ENCODE measurements at places on chromosomes 4 and X. TPM values are rescaled to one million over a fixed set of nuclear protein-coding genes. Genes with fewer than 3 reads are reported as not detected.

The DDX53 gene
- not detected for total RNA-seq

DNA sequence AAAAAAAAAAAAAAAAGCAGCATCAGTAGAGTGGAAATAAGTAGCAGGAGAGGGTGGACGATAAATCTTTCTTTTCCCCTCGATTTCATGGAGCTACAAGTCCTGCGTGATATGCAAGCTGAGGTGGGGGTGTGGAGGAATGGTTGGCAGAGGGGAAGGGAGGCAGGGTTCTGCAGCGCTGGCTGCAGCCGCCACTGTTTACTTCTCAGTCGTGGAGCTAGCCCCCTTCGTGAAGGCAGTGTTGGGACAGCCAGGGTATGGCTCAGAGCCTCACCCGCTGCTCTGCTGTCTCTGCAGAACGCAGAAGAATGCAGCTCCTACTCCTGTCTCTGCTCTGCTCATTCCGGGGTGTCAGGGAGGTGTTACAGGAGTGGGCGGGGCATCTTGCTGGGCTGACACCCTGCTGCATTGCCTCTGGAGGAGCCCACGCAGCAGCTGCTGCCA lies 140.6 kb downstream of the GPM6A start:
- no peak for DNase-seq

- DNase-seq: no peak
Measured at GRCh38 chrX:68506649-68507048, 7.8 kb downstream of the YIPF6 start.

GRCh38 chr4:156961196-156962057 lies 10.2 kb downstream of the PDGFC start:
- no peak for DNase-seq

- peak; percentile 0 for DNase-seq
Measured at GRCh38 chrX:94551831-94552230, 877.8 kb downstream of the FAM133A start.

The MAMLD1 gene
- total RNA-seq: 5.2 TPM

DNA sequence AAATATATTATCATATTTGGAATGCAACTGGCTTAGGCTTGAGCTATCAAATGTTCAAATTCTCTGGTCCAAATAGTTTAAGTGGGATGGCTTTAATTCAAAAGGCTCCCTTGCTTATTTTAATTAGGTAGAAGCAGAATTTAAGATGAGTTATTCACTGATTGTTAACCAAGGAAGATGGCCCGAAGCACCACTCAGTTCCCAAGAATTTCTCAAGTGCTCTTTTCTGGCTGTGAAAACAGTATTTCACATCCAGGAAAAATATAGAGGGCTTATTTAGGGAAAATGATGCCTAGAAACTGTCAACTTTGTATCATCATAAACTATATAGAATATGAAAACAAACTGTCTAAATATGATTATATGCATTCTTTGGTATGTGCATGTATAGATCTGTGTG lies 246.5 kb upstream of the SFRP2 start:
- no peak for DNase-seq

The NPY5R gene
- total RNA-seq: not detected

GRCh38 chrX:50067435-50068284 lies 133.1 kb downstream of the AKAP4 start:
- no peak for DNase-seq

DNA sequence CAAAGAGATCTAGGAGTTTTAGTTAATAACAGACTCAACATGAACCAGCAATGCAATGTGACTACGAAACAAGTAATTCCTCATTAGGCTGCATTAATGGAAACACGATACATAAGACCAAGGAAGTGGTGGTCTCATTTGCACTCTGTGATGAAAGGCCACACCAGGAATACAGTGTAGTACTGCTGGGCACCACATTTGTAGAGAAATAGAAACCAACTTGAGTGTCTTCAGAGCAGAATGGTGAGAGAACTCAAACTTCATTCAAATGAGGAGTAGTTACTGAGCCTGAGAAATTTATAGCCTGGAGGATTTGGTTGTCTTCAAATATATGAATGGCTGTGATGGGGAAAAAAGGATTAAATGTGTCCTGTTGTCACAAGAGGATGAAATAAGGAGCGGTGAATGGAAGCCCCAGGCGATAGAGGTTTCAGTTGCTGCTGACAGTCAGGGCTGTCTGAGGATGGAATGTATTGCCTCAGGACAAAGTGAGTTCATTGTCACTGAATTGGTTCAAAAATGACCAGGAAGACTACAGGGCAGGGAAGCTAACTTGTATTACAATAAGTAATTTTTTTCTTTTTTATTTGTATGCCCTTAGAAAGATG lies 50.9 kb downstream of the NFKB1 start:
- peak; percentile 74 for DNase-seq

The MPP1 gene
- total RNA-seq: 13.8 TPM

- DNase-seq: no peak
Measured at GRCh38 chrX:119706616-119707015, 13.6 kb upstream of the SEPTIN6 start.

- DNase-seq: no peak
Measured at GRCh38 chr4:62162606-62163005, 962.5 kb downstream of the ADGRL3 start.

DNA sequence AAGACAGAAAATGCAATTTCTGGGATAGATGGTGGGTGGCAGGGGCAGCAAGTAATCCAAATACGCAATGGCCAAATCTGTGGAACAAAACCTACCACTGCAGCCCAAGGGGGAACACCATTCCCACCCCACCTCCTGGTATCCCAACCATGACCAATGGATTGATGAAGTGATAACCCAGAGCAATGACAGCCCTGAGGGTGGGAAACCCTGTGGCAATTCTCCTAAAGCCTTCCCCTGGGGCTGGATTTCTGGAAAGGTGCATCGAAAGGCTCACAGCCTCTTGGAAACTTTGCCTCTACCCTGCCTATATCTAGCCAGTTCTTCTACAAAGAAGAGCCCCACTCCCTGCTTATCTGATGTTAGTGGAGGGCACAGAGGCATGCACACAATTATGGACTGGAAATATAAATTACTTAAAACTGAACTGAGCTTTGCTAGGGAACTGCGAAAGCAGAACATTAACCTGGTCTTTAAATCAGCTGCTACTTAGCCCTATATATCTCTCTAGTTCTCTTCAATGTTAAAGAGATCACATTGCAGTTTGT lies 59.9 kb upstream of the TXK start:
- DNase-seq: no peak

GRCh38 chr4:53781629-53782457 lies 190.6 kb upstream of the LNX1 start:
- DNase-seq: no peak

The RS1 gene
- total RNA-seq: not detected

DNA sequence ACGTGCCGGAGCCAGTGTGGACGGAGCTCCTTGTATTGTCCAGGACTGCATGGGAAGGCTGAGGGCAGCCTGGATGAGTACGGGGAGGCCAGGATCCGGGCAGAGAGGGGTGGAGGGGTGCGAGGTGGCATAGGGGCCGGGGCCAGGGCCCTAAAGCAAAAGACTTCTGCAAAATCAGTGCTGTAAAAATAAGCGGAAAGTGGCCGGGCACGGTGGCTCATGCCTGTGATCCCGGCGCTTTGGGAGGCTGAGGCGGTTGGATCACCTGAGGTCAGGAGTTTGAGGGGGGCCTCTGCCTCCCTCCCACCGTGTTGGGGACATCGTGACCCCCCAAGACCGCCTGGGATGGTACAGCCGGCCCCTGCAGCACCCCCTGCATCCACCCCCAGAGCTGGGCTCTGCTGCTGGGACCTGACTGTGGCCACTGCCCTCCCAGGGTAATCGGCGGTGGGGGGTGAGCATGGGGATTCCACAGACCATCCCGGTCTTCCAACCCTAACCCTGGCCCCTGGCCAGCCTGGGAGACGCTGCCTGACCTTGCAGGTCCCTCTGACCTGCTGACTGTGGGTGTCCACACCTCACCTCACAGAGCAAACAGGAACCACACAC lies 23.4 kb upstream of the PLCXD1 start:
- DNase-seq: no peak

- no peak for DNase-seq
Measured at GRCh38 chr4:113826421-113826820, 64.9 kb upstream of the CAMK2D start.

DNA sequence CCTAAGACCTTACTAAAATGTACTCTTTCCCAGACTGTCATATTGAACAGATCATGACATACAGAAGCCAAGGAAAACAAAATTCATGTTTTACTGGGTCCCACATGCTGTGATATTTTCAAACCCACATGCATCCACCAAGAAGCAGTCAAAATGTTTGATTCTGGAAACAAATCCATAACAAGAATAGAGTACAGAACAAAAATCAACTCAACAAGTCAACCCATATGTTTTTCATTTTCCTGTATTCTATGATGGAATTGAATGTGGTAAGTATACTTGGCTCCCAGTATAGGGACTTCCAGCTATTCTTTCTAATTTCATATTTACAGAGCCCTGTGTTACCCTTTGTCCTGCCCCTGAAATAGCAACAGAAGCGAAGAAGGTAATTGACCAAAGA lies 106.8 kb downstream of the COL25A1 start:
- no peak for DNase-seq

The PTTG2 gene
- total RNA-seq: not detected

The GLRA2 gene
- total RNA-seq: not detected

The CSN3 gene
- total RNA-seq: not detected

GRCh38 chrX:48894891-48895290 lies 2.7 kb downstream of the TIMM17B start:
- no peak for DNase-seq

DNA sequence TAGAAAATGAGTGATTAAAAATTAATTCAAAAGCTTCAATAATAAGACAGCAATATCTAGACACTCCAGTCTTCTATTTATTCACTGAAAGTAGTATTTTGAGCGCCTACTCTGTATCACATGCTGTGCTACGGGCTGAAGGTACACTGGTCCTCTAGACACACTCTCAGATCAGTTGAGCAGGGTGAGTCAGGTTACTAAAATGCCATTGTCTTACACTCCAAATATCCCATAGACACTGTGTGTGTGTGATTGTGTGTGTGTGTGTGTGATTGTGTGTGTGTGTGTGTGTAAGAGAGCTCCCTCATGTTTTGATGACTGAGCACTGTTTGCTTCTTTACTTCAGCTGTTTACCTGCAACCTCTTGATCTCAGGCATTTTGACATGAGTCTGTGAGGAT lies 342.8 kb upstream of the BOD1L1 start:
- DNase-seq: peak; percentile 14

- no peak for DNase-seq
Measured at GRCh38 chr4:127930175-127930574, 34.8 kb downstream of the MFSD8 start.

The GPR50 gene
- not detected for total RNA-seq

DNA sequence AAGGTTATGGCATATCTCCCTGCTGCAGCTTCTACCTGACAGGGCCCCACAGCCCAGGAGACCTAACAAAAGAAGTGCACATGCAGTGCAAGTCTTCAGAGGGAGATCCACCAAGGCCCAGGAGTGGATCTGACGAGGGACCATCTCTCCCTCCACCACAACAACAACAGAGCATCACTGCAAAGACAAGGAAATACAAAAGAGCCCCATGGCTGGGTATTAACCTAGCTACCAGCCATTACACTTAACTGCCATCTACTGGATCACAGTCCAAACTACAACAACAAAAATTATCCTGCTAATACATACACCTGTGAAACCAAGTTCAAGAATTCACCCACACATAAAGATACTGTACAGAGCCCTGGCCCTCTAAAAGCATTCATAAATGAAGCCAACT lies 280.2 kb upstream of the SLC7A11 start:
- no peak for DNase-seq

- DNase-seq: peak; percentile 96
Measured at GRCh38 chr4:155889031-155889793, 14.3 kb upstream of the TDO2 start.

DNA sequence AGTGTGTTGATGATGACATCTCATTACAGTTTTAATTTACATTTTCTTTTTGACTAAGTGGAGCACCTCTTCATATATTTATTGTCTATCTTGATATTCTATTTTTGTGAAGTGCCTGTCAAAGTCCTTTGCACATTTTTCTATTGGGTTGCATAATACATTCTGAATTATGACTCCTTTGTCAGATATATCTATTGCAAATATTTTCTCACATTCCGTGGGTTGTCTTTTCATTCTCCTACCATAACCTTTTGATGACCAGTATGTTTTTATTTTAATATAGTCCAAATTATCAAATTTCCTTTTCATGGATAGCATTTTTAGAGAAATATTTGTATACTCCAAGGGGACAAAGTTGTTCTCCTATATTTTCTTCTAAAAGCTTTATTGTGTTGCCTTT lies 126.4 kb downstream of the PJA1 start:
- DNase-seq: no peak

- DNase-seq: peak; percentile 75
Measured at GRCh38 chrX:151985955-151986354, 11.5 kb upstream of the GABRE start.

- no peak for DNase-seq
Measured at GRCh38 chr4:12929784-12930183, 554.4 kb downstream of the RAB28 start.

GRCh38 chrX:20267607-20267930 lies 860 bp upstream of the RPS6KA3 start:
- DNase-seq: no peak

DNA sequence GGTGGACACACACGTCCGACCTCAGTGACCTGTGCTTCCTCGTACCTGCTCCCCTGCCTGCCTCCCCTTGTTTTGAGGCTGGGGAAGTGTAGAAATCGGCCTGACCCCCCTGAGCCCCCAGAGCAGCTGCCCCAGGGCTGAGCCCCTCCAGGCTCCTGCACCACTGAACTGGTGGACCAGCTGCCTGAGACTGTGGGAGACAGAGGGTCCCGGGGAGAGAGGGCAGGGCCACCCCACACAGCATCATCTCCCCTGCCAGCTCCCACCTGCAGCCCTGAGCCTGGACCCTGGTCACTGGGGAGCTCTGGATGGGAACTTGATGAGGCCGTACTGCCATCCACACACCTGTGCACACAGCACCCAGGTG lies 15.0 kb upstream of the NAT8L start:
- no peak for DNase-seq

The RCHY1 gene
- total RNA-seq: 20.5 TPM

GRCh38 chrX:12936947-12937346 lies 30.5 kb downstream of the TLR8 start:
- DNase-seq: no peak

DNA sequence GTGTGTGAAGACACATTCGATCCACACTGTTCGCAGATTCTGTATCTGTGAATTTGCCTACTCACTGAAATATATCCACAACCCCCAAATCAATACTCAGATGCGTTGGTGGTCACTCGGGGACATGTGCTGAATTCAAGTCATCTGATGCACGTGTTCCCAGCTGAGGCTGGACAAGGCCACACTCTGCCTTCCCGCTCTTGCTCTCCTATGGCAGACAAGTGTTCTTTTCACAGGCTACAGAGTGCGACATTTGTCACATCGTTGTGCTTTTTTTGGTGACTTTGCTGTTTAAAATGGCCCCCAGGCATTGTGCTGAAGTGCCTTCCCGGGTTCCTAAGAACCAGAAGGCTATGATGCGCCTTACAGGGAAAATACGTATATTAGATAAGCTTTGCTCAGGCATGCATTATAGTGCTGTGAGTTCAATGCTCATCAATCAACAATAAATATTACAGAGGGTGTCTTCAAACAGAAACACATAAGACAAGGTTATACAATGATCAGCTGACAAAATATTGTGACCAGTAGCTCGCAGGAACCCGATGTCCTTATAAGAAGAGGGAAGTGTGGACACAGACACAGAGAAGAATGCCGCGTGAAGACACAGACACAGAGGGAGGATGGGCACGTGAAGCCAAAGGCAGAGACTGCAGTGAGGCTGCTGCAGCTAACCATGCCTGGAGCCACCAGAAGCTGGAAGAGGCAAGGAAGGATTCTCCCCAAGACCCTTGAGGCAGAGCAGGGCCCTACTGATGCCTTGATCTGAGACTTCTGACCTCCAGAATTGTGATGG lies 42.0 kb downstream of the IRF2 start:
- no peak for DNase-seq

All from RPMI7951 (cell line).